Adipocyte (in vitro differentiated cells): ENCODE measurements at places on chromosomes 12 and 14.

GRCh38 chr14:90336985-90337384 lies 5.2 kb upstream of the NRDE2 start:
- DNase-seq: no peak

DNA sequence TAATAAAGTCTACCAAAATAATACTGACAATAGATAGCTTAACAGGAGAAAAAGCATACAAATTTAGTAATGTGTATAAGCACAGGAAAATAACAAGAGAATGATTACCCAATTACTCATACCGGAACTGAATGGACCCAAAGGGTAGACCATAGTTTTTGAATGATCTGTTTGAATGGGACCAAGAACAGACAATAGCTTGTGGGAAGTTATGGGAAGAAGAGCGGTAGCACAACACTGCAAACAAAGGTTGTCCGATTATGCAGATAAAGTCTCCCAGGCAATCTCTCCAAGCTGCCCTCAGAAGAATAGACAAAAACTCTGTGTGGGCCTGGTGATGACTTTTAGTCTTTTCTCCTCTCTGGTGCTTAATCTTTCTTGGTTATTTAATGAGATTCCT lies 96.6 kb upstream of the NEDD1 start:
- DNase-seq: no peak

GRCh38 chr12:130706885-130707570 lies 9.1 kb downstream of the RIMBP2 start:
- DNase-seq: no peak

- DNase-seq: no peak
Measured at GRCh38 chr14:67735336-67736147, 33.9 kb downstream of the RDH12 start.

- peak; percentile 72 for DNase-seq
Measured at GRCh38 chr14:23076785-23077408, 18.0 kb downstream of the ACIN1 start.

DNA sequence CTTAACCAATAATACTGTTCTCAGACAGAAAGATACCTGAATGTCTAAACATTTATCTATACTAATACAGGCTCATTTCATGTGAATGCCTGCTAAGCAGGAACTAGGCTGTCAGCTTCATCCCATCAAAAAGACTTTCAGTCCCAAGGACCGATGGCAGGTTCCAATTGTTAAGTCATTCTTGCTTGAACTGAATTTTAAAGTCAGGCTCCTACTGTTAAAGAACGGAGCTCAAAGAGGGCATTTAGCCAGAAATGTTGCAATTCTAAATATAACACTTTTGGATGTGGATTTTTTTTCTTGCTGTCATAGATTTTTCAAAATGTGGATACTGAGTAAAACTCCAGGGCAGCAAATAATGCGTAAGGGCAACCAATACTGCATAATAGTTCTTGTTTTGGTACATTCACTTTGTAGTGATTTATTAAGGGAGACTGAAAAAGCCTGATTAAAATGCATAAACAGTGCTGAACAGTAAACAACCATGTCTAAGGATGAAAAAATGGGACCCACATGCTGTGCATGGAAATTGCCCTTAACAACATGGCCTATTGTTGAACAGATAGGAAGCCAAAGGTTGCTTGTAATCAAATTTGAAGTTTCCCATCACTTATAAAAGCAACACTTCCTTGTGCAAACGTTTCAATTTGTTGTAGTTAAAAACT lies 38.6 kb upstream of the DBX2 start:
- DNase-seq: peak; percentile 6

- no peak for DNase-seq
Measured at GRCh38 chr12:1657688-1658087, 28.7 kb downstream of the WNT5B start.

- DNase-seq: no peak
Measured at GRCh38 chr12:107783406-107784376, 9.2 kb downstream of the ASCL4 start.

- DNase-seq: peak; percentile 13
Measured at GRCh38 chr12:124296295-124296915, 1.5 kb downstream of the RFLNA start.

DNA sequence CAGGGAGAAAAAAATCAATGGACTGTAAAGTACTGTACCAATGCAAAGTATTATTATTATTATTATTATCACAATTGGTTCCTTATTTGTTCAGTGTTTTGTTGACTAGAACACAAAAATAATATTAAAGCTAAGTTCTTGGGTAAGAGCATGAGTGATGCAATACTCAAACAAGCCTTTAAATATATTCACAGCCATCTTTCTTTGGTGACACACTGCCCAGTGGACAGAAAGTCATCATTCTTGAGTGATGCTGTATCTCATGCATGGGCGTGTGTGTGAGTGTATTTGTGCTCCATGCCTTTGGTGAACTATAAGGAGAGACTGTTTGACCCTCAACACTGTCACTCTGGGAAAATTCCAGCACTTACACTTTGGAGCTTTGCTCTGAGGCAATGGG lies 93.6 kb downstream of the KCNK10 start:
- DNase-seq: no peak

DNA sequence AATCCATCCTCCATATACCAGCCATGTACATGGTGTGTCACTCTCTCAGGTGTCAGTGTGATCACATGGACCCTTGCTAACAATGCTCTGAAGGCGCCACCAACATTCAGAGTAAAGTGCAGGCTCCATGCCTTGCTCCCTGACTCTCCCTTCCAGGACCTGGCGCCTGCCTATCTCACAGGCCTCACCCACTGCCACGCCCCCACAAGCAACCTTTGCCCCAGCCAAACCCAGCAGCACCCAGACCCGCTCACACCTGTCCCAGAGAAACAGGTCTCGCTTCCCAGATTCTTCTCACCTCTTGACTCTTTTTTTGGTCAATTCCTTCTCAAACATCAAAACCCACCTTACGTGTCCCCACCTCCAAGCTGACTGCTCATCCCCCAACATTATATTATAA lies 52.3 kb downstream of the KCNK10 start:
- no peak for DNase-seq

DNA sequence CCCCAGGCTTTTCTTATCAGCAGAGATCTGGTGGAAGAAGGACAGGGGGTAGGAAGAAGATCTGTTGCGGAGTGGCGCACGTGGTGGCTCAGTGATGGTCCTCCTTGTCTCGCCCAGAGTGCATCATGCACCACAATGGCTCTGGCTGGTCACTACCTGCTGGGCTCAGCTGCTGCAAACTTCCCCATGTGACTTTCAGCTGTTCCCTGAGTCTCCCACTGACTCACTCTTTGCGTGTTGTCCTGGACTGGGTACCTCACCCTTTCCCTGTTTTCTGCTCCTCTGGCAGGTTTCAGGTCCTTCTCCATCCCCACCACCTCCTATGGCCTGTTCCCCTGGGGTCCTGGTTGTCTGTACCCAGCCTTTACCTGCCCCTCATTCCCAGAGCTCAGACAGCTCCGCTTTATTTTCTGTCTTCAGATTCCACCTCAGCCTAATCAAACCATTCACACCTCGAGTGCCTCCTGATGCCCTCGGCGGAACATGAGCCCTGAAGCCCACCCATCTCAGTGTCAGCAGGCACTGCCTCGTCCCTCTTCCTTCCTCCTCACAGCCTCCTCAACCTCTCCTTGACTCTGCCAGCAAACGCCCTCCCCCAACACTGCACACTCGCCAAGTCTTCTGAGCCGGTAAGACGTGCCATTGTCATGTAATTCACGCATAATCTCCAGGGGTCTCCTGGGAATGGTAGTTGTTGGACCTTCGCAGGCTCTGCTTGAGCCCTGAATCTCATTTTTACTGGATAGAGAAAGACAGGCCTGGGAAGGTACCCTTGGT lies 1.8 kb downstream of the C1R start:
- DNase-seq: no peak

DNA sequence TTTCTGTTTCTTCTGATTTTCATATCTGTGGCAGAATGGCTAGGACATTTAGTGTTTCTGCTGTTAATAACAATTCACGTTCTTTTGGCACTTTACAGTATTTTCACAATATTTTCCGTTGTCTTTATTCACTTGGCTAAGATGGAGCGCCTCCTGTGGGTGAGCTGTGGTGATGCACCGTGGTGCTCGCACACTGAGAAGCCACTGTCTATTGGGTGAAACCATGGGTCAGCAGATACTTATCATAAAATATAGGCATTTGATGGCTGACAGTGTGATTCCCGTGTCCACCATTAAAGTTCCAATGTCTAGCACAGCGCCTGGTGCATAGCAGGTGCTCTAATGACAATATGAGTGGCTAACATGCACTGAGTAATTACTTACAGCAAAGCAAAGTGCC lies 141.8 kb downstream of the VRK1 start:
- no peak for DNase-seq

GRCh38 chr12:109741970-109742703 lies 28.5 kb downstream of the FAM222A start:
- no peak for DNase-seq

DNA sequence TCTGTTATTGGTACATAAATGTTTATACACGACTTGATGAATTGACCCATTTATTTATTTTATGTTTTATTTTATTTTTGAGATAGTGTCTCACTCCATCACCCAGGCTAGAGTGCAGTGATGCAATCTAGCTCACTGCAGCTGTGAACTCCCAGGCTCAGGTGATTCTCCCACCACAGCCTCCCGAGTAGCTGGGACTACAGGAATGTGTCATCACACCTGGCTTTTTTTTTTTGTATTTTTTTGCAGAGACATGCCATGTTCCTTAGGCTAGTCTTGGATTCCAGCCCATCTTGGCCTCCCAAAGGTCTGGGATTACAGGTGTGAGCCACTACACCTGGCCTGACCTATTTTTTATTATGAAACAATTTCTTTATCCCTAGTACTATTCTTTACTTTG lies 355.0 kb upstream of the PRICKLE1 start:
- DNase-seq: no peak

DNA sequence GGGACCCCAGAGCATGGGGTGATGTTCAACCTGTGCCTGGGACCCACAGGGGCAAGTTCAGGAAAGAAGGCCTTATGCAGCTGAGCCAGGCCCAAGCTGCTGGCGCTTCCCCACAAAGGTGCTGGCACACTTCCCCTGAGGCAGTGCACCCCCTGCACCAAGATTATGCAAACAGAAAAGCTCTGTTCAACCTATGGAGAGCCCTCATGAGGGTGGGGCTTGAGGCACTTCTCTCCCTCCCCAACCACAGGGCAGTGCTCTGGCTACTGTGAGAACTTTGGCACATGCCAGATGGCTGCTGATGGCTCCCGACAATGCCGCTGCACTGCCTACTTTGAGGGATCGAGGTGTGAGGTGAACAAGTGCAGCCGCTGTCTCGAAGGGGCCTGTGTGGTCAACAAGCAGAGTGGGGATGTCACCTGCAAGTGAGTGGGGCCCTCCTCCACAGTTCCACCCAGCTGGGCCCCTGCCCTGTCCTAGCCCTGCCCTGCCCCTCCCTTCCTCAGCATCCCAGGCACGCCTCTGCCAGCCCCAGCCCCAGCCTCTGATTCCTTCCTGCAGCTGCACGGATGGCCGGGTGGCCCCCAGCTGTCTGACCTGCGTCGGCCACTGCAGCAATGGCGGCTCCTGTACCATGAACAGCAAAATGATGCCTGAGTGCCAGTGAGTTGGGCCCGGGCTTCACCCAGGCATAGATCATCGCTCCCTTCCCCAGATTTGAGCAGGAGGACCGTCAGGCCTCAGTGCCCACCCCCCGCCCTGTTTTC lies 5.5 kb upstream of the NXPH4 start:
- no peak for DNase-seq

DNA sequence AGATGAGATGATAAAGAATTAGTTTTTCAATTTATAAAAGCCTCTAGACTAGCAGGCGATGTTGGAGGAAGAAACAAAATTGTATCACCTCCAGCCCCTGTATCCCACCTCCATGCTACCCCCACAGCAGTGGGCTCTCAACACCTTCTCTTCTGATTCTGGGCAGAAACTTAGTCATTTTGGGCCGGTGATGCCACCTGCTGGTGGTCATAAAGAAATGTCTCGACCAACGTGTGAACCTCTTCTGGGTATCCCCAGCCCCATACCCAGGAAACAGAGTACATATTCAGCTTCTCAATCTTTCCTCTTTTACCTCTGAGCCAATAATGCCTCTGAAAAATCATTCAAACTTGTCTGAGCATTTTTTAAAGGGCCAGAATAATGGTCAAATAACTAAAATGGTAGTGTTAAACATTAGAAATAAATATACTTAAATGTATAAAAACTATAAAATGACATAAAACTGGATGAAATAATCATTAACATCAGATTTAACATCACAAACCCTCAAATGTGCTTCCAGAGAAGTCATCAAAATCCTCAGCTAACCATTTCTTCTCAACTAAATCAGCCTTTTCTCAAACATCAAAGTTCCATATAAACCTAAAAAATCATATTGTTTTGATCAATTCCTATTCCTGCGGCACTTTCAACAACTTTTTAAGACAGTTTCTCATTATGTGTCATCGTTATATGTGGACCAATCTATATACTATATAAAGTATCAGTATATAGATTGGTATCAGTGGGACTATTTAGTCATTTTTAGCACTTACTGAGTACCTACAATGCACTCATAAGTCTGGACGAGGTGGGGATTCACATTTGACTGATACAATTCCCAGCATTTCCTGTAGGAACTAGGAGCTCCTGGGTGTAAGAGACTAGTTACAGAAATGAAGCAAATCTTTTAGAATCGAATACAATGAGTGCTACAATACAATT lies 69.4 kb downstream of the ATXN2 start:
- peak; percentile 80 for DNase-seq

DNA sequence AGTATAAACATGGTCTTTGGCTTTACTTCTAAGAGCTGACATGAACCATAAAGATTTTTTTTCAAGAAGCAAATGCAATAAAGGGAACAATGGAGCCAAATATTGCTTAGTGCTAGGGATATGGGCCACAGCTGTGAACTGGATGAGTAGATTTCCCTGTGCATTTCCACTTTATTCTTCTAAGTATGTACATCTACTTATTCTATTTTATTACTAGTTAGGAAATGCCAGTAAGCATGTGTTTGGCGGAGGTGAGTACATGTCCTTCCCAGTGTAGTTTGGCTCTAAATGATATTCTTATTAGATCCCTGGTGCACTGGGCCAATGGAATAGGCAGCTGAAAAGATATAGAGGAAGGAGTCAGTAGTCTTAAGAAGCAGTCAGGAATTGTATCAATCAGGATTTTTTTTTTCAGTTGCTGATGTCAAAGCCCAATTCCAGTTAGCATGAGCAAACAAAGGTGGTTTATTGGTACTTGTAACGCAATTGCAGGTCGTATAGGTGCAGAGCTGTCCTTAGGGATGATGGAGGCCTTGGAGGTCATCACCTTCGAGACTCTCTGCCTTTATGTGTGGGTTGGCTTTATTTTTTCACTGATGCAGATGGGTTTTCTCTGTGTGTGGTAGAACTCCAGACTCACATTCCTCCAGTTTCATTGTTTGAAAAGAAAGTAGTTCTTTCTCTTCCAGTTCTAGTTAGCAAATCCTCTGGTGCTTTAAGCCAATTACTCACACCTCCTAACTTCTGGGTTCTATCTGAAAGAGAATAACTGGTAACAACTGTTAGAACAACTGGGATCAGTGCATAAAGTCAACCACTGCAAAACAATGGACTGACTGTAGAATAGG lies 139.0 kb upstream of the LRIG3 start:
- DNase-seq: no peak
